SJCRH30 (cell line): ENCODE measurements at places on chromosomes 1 and 21. TPM values are rescaled to one million over a fixed set of nuclear protein-coding genes. Genes with fewer than 3 reads are reported as not detected.
A peak's percentile ranks its signal among the peaks of the same experiment; 100 is the strongest.

DNA sequence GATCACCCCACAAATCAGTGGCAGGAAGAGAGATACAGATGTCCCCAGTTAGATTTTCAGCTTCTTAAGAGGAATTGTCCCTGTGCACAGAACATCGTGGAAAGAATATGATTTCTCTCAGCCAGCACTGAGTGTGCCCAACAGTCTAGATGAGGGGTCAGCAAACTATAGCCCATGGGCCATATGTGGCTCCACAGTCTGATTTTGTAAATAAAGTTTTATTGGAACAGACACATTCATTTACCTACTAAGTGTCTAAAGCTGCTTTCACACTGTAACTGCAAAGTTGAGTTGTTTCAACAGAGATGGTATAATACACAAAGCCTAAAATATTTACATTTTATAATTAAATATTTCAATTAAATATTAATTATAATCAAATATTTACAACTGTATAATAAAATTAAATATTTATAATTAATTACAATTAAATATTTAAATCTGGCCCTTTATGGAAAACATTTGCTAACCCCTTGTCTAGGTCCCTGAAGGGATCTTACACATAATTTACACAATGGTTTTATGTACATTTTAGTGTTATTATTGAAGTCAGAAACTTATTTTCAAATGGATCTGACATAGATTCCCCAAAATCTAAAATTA, 407.6 kb downstream of the PTPRU start:
- peaks cover 3% of the 10 kb centered on the region; the same call in 1 of the 2 replicates for H3K27me3 ChIP-seq
- DNase-seq: no peak
- no peak overlapping the region for H3K4me3 ChIP-seq
- no peak overlapping the region for H3K27ac ChIP-seq
- H3K36me3 ChIP-seq: no peaks in the 10 kb centered on the region

DNA sequence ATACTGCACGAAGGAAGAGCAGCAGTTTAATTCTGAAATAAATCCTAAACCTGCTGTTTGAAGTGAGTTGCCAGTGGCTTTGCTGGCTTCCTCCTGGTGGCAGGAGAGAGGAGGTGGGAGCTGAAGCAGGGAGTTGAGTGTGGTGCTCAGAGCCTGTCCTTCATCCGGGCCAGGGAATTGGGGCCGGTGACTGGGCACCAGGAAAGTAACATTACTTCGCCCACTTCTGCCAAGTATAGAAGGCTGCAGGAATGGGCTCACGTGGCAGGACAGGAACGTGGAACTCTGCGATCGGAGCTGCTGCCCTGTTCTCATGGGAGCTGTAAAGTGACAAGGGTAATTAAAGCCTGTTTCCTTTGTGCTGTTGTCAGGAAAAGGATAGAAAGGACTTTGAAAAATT, 8.7 kb downstream of the TOR3A start:
- H3K4me1 ChIP-seq: no peaks in the 10 kb centered on the region
- no peak overlapping the region for H3K4me3 ChIP-seq
- peaks cover 16% of the 10 kb centered on the region; the same call in 1 of the 2 replicates for H3K36me3 ChIP-seq
- H3K27ac ChIP-seq: no peak overlapping the region

GRCh38 chr1:24909388-24909898, 20.6 kb downstream of the RUNX3 start:
- H3K4me1 ChIP-seq: peaks cover 27% of the 10 kb centered on the region
- H3K36me3 ChIP-seq: no peaks in the 10 kb centered on the region
- no peak overlapping the region for H3K4me3 ChIP-seq
- peaks cover 9% of the 10 kb centered on the region; the same call in 1 of the 2 replicates for H3K27me3 ChIP-seq
- H3K27ac ChIP-seq: no peak overlapping the region

DNA sequence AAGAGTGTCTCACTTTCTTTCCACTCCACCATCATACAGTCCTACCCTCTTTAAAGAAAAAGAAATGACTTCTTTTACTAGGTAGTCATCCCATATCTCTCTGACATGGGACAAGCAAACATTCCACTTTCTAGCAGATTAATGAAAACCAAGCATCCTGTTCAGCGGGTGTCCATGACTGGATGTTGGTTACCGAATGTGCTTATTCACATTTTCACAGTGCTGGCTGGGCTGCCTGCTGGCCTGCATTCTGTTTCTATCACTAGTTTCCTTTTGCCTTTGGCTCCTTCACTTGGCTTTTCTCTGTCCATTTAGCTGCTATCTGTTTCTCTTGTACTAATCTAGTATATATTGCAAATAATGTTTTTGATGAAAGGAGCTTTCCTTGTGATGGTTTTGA, 598.4 kb downstream of the RWDD3 start:
- H3K36me3 ChIP-seq: no peaks in the 10 kb centered on the region
- H3K4me3 ChIP-seq: no peak overlapping the region
- DNase-seq: no peak
- no peaks in the 10 kb centered on the region for H3K4me1 ChIP-seq
- H3K27me3 ChIP-seq: no peaks in the 10 kb centered on the region
- no peak overlapping the region for H3K27ac ChIP-seq

DNA sequence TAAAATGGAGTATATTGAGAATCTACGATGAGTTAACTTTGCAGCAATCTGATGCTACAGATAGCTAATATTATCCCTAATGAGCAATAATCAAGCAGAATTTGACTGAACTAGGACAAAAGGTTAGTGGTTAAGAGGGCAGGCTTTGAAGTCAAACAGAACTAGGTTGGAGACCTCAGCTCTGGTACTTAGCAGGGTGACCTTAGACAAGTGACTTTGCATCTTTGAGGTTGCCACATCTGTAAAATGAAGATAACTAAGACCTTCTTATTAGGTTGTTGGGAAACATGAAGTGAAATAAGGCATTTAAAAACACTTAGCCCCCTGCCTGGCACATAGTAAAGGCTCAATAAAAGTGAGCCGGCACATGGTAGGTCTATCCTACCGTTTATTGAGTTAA, 4.3 kb upstream of the FUCA1 start:
- no peaks in the 10 kb centered on the region for H3K36me3 ChIP-seq
- H3K4me3 ChIP-seq: no peak overlapping the region
- DNase-seq: no peak
- H3K27me3 ChIP-seq: peaks cover 3% of the 10 kb centered on the region; the same call in 1 of the 2 replicates
- no peaks in the 10 kb centered on the region for H3K4me1 ChIP-seq

Gene PIGP
- 23.8 and 25.7 TPM in 2 replicates for total RNA-seq

DNA sequence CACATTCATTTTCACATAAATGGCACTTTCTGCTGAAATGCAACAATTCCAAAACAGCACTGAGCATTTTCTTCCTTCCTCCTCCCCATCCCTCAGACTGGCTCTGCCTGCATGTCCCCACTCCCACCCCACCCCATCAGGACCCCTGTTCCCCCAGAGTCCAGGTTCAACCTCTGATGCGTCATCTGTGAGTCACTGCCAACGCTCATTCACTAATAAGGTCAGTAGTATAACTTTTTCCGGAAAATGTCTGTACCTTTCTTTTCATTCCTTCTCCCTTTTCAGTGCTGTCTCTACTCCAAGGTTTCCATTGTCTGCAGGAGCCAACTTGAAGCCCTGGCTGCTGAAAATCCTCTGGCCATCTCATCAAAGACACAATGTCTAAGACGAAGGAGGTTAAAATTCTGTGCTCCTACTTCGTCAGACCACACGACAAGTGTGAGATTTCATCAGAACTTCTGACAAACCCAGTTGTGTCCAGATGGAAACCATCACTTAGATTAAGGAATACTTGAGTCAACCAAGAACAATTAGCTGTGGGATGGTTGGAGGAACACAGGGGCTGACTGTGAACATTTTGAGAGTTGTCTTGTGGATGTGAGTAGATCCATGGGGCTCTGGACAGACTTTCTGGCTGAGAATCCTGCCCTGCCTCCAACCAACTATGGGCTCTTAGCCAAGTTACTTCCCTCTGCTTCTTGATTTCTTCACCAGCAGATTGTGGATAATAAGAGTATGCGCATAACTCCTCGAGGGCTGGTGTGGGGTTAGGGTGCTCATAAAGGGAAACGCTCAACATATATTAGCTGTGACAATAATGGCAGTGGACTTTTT, 35.6 kb upstream of the UTS2 start:
- 0 out of 2 replicates have a peak, but pooled peaks cover 3% of the 10 kb centered on the region for H3K27me3 ChIP-seq
- no peaks in the 10 kb centered on the region for H3K4me1 ChIP-seq
- H3K36me3 ChIP-seq: no peaks in the 10 kb centered on the region
- H3K27ac ChIP-seq: no peak overlapping the region
- DNase-seq: no peak

DNA sequence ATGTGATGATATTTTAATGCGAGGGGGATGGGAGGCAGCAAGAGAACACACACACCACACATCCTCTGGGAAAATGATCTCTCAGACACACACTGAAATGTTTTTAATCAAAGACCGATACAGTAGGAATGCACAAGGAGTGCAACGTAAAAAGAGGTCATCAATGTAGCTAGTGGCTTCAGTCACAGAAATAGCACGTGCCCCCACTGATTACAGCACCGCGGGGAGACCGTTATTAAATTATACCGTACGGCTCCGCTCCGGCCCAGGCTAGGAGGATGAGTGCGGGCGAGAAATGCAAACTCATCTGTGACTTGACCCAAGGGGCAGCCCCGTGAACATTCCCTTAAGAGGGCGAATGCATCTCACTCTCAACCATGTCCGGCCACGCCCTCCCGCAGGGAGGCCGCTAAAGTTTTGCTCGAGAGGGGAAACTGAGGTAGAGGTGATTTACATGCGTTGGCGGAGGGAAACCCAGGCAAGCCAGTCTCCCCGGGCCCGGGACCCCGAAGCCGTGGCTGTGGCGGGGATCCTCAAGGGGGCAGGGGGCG, 552 bp downstream of the UBR4 start:
- H3K4me3 ChIP-seq: peak overlapping the region; percentile 96
- 0 out of 2 replicates have a peak, but pooled peaks cover 4% of the 10 kb centered on the region for H3K4me1 ChIP-seq
- H3K36me3 ChIP-seq: peaks cover 11% of the 10 kb centered on the region
- no peaks in the 10 kb centered on the region for H3K27me3 ChIP-seq
- DNase-seq: peak; percentile 31
- peak overlapping the region; percentile 88 for H3K27ac ChIP-seq

Gene KPRP
- total RNA-seq: not detected in 2 replicates

Gene LCE2A
- not detected in 2 replicates for total RNA-seq

- peaks cover 65% of the 10 kb centered on the region for H3K36me3 ChIP-seq
- H3K27ac ChIP-seq: no peak overlapping the region
- DNase-seq: no peak
- no peaks in the 10 kb centered on the region for H3K4me1 ChIP-seq
- H3K27me3 ChIP-seq: no peaks in the 10 kb centered on the region
Observed at GRCh38 chr1:244840219-244840794, 4.8 kb downstream of the COX20 start.

- H3K4me3 ChIP-seq: no peak overlapping the region
- H3K27me3 ChIP-seq: peaks cover 15% of the 10 kb centered on the region
- H3K27ac ChIP-seq: no peak overlapping the region
- no peaks in the 10 kb centered on the region for H3K36me3 ChIP-seq
- H3K4me1 ChIP-seq: no peaks in the 10 kb centered on the region
Observed at GRCh38 chr1:48596046-48596445, 124.0 kb upstream of the SPATA6 start.

- no peak for DNase-seq
- H3K27me3 ChIP-seq: no peaks in the 10 kb centered on the region
- H3K36me3 ChIP-seq: no peaks in the 10 kb centered on the region
- no peak overlapping the region for H3K4me3 ChIP-seq
- no peak overlapping the region for H3K27ac ChIP-seq
Observed at GRCh38 chr21:24197132-24197643, 1410.1 kb downstream of the MRPL39 start.

Gene CBR1
- not detected in 2 replicates for total RNA-seq

DNA sequence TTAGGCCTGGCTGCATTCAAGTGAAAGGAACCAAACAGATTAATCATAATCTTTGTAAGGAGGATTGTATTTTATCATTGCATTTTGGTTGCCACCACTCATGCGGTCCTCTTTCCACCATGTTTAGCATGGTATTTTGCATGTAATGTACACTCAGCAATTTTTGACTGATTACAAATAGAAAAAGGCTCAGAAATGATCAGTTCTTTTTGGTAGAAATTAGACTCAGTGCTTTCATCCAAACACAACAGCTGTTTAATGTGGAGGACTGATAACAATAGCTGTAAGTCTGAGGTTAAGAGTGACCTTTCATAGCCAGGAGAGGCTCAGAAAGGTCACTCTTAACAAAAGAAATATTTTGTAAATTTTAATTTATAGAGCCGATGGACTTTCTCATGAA, 25.3 kb upstream of the DPH5 start:
- H3K27ac ChIP-seq: peak overlapping the region; percentile 97
- DNase-seq: no peak
- peaks cover 38% of the 10 kb centered on the region for H3K4me1 ChIP-seq
- no peaks in the 10 kb centered on the region for H3K27me3 ChIP-seq
- peaks cover 2% of the 10 kb centered on the region; the same call in 1 of the 2 replicates for H3K36me3 ChIP-seq
- no peak overlapping the region for H3K4me3 ChIP-seq

DNA sequence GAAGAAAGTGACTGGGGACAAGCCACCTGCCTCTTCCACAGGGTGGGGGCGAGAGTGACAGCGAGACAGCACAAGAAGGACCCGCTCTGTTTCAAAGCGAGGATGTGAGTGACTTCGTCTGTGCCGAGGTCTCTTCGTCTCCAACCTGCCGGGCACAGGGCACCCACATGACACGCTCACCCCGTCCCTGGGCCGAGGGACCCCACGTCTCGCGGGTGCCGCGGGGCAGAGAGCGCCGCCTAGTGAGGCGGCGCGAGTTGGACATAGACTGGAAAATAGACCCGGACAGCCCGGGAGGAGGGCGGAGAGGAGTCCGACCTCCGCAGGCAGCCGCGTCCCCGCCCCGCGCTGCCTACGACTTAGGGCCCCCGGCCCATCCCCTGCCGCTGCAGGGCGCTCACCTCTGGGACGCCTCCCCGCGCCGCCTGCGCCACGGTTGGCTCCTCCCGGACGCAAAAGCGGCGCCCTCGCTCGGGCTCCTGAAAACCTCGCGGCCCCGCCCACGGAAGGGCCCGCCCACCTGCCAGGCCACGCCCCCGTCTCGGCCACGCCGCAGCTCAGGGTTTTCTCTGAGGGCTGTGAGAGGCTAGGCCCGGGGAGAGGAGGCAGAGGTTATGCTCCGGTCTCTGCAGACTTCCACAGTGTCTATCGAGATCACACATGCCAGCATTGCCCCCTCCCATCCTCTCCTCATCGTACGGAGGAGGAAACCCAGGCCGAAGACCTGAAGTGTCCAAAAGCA, at the start of gene TLR5:
TLR5 (minus strand) TSS at position 454 of the 742 bp plus-strand sequence. CDS start 30,217 bp downstream, outside the sequence.
- no peaks in the 10 kb centered on the region for H3K36me3 ChIP-seq
- no peak within 1 kb of the TSS; the same call in 1 of the 2 replicates for H3K27ac ChIP-seq
- DNase-seq: peak; percentile 89
- H3K27me3 ChIP-seq: no peaks in the 10 kb centered on the region

Gene GPATCH2
- 24.9 and 28.1 TPM in 2 replicates for total RNA-seq

Gene PDC
- total RNA-seq: not detected in 2 replicates

- H3K4me3 ChIP-seq: no peak overlapping the region
- DNase-seq: peak; percentile 27
- no peaks in the 10 kb centered on the region for H3K27me3 ChIP-seq
- H3K4me1 ChIP-seq: no peaks in the 10 kb centered on the region; the same call in 1 of the 2 replicates
- H3K36me3 ChIP-seq: 0 out of 2 replicates have a peak, but pooled peaks cover 2% of the 10 kb centered on the region
- no peak overlapping the region for H3K27ac ChIP-seq
Observed at GRCh38 chr1:43952731-43953346, 6.1 kb downstream of the IPO13 start.
